Mucosa of gallbladder (tissue), 1 donor: ENCODE measurements at places on chromosomes 5 and 9. TPM values are rescaled to one million over a fixed set of nuclear protein-coding genes. Genes with fewer than 3 reads are reported as not detected.

Gene C7
- 355 TPM for total RNA-seq

Gene EIF4EBP3
- total RNA-seq: 14.4 TPM

Gene DND1
- 2.5 TPM for total RNA-seq

Gene PCDHA1
- total RNA-seq: 0.06 TPM

Gene CARD9
- 8.2 TPM for total RNA-seq

Gene ZNF462
- 37.1 TPM for total RNA-seq

Gene HAVCR1
- 0.26 TPM for total RNA-seq

Gene PDE6A
- not detected for total RNA-seq

Gene PCDH12
- 3.6 TPM for total RNA-seq

Gene CSF1R
- total RNA-seq: 91.9 TPM

Gene FREM1
- total RNA-seq: 8.2 TPM

Gene C5orf63
- total RNA-seq: 6.1 TPM

Gene CA9
- 777 TPM for total RNA-seq
